Suppressor macrophage (primary cell): ENCODE measurements at places on chromosomes 12 and 14.
A peak's percentile ranks its signal among the peaks of the same experiment; 100 is the strongest.

DNA sequence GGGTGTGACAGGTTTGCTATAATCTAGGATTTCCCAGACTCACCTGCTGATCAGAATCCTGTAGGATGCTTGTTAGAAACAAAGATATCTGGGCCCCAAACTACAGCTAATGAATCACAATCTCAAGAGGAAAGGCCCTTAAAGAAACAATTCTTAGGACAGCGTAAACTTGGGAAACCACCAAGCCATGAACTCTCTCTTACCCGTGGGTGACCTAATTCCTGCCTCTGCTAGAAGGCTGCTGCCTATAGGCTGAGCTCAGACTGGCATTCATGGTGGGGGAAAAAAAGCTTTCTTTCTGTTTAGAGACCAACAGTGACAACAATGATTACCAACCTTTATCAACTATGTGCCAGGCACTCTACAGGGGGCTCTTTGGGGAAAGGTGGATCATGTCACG lies 213.9 kb upstream of the FKBP4 start:
- DNase-seq, result no peak

GRCh38 chr14:102854091-102854703 lies 68.3 kb upstream of the AMN start:
- no peak for DNase-seq

DNA sequence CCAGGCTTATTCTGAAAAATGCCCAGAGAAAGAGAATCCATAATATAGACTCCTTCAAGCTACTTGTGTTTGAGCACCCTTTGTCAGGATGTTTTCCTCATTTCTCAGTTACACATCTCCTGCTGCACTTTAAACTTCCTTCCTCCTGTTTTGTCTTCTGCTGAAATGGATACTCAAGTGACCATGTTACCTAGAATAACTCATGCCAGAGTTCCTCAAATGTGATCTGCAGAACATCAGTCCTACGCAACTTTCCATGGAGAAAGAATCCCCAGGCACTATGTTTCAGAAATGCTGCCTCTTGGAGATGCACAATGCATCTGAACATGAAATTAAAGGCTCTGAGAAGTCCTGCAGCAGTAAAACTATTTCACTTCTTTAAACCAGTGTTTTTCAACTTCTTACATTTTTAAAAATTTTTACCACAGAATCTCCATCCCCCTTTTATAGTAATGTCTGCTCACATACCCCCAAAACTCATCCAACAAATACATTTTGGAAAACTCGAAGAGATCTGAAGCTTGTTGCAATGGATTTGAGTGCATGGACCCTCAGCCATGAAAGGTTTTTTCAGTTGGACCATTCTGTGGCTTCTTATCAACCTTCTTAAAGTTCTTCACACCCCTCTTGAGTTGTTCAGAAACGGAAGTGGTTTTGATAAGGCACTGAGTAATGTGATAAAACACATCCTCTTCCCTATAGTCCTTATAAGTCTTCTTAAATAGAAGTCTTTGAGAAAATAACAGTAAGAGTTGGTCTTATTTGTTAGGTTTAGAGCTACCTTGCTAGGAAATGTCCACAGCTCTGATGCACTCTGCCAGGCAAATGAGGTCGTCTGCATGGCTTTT lies 84.5 kb upstream of the KCNA1 start:
- DNase-seq, result peak; percentile 66

DNA sequence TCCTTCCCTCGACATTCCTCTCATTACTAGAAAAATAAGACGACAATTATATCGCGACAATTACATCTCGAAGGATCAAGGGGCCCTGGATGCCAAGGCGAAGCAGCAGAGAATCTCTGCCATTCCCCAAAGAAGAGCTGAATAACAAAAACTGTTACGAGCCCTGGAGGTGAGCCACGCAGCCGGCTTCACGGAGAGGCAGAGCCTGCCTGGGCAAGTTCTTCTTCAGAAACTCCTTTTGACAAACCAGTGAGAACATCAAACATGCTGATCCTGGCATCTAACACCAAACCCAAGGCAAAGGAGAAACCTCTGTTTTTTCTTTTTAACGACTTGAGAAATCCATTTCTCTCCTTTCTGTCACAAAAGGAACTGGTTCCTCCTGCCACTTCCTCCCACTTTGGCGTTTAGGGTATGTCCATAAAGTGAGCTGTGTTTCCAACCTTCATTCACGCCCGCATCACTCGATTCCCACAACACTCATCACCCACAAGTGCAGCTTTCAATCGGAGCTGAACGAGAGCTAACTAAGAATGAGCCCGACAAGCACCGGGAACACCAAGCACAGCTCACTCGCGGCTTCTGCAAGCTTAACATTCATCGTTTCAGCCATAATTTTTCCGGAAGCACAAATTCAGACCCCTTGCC lies 21.5 kb downstream of the CCDC88C start:
- no peak for DNase-seq

- peak; percentile 61 for DNase-seq
These were observed 1133.3 kb downstream of the BCL11B start for GRCh38 chr14:98138666-98139065.

GRCh38 chr12:19248929-19249602 lies 119.5 kb downstream of the PLEKHA5 start:
- no peak for DNase-seq

DNA sequence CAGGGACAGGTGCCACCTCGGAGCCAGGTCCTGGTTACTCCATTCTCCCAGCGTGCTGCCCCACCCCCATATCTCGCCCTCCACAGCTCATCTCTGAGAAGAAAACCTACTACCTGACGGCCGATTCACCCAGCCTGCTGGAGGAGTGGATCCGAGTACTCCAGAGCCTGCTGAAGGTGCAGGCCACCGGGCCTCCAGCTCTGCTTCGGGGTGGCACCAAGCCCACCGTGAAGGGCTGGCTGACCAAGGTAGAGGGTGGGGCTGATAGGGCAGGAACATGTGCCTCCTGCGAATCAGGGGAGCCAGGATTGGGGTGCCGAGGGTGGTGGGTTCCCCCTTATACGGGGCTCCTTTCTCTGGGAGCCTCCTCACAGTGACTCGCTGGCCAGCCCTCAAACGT lies 25.9 kb downstream of the PIGH start:
- DNase-seq, result no peak

- peak; percentile 68 for DNase-seq
These were observed 210.9 kb downstream of the MED13L start for GRCh38 chr12:116066381-116067230.

DNA sequence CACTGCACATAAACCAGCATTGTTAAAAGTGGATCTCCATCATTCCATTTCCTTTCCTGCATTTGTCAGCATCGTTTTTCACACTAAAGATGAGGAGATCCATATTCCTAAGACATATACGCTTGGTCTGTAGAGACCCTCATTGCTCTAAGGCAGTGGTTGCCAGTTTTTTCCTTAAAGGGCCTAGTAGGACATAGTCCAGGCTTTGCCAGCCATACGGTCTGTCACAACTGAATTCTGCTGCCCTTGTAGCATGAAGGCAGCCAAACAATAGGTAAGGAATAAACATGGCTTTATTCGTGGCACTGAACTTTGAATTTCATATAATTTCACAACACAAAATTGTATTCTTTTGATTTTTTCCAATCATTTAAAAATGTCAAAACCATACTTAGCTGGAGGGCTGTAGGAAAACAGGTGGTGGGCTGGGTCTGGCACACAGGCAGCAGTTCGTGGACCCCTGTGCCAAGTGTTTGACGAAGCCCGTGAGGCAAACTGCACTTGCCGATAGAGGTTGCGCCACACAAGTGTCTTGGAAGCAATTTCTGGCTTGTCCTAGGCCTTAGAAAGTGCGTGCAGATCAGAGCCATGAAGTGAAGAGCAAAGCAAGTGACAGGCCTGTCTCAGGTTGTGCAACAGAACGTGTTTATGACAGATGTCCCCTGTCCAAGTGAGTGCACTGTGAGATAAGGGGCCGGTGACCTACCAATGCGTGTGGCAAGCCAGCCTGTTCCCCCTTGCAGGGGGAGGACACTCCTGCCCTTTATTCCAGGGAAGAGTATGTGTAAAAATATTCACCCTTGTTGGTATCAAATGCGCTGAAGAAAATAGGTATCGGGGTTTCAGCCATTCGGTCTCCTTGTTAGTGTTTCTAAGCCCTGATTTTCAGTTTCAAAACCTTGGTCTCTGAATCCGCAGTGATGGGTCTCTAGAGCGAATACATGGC lies 916 bp upstream of the CHPT1 start:
- peak; percentile 57 for DNase-seq

- DNase-seq, result no peak
These were observed at the start of gene ANO4 for GRCh38 chr12:100794441-100795173. ANO4 (plus strand) TSS chr12:100794776; CDS start chr12:100901786, 107,010 bp downstream.

DNA sequence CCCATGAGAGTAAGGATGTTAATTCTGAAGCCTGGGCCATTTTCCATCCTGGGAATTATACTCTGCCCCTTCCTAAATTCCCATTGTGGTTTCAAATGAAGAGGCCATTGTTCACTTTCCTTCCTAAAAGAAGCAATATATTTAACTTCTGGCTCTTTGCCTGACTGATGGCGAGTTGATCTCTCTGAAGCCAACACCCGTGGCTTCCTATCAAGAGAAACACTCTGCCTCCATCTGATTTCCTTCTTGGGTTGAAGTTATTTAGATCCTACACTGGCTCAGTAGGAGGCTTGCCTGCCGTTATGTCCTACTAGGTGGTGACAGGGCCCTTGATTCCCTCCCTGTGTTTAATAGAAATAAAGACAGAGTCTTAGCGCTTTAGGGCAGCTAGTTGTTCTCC lies 97.4 kb downstream of the PRKCH start:
- no peak for DNase-seq

GRCh38 chr12:70427611-70428010 lies 61.5 kb downstream of the KCNMB4 start:
- no peak for DNase-seq

DNA sequence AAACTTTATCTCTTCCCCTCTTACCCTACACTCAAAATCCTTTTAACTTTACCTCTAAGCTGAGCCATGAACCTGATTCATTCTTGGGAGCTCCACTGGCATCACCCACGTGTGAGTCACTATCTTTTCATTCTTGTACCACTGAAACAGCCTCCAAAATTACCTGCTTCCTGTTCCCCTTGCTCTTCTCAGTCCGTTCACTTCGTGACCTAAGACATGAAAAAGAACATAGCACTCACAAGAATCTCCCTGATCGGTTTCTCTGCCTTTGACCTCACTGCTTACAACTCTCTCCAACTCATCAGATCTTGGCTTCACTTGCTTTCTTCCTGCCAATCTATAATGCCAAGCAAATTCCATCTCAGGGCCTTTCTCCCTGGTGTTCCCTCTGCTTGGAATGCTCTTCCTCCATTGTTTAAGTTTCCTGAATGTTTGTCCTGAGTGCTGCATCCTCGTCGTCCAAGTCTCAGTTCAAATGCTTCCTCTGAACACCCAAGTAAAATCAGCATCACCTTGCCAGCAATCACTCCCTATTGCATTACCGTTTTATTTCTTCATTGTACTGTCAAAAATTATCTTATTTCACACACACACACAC lies 9.2 kb downstream of the GLIPR1 start:
- no peak for DNase-seq

DNA sequence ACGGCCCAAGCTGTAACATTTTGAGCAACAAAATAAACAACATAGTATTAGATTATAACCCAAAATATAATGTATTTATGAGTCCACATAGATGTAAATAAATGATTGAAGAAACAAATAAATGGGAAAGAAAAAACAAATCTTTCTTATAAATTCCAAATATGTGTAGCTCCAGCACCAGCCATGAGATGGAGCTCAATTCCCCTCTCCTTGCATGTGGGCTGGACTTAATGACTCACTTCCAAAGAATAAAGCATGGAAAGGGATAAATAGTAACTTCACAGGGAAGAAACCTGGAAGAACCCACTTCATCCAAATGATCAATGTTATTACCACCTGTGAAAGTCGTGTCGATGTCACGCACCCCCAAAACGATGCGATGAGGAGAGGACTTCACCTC lies 158.8 kb downstream of the RPAP3 start:
- peak; percentile 15 for DNase-seq
